ENCODE measurements at places on chromosomes 4 and X.

GRCh38 chr4:185464183-185464582, 7.3 kb downstream of the CCDC110 start:
- DNase-seq: no peak

DNA sequence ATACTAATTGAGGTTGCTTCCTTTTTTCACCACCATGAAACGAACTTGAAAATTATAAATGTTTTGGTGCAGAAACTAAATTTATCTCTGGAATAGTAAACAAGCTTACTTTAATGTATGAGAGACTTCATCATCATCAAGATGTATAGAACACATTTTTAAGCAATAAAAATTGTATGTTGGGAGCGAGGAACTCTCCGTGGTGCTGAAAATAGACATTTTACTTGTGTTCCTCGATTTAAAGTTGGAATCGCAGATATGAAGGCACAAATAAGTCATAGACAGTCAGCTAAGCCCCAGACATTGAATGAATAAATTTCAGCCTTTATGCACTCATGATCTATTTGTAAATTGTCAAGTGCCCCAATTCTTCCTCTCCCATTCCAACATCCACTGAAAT, 310.7 kb downstream of the STK32B start:
- DNase-seq: no peak

DNA sequence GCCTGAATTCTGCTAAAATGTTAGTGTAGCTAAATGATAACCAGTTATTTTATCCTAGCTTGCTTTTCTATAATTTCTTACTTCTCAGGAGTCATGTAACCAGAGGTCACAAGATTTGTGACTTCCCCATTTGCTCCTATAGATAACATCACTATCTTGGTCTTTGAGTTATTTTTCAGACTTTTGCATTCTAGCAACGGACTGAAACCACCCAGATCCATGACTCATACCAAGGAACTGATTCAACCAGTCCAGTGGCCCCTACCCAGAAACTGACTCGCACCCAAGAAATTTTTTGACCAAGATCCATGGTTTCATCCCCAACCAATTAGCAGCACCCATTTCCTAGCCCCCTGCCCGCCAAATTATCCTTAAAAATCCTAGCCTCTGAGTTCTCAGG, 50.0 kb downstream of the IQCM start:
- DNase-seq: no peak

- no peak for DNase-seq
These were observed 53.8 kb downstream of the RBM47 start for GRCh38 chr4:40575846-40576245.

- no peak for DNase-seq
These were observed 811 bp downstream of the SRD5A3 start for GRCh38 chr4:55346851-55347255.
